ENCODE measurements at places on chromosomes 13 and 19. TPM values are rescaled to one million over a fixed set of nuclear protein-coding genes. Genes with fewer than 3 reads are reported as not detected.

- H3K27ac ChIP-seq = no peak overlapping the region
- peaks cover 2% of the 10 kb centered on the region for H3K27me3 ChIP-seq
- no peak overlapping the region for H3K4me3 ChIP-seq
- no peaks in the 10 kb centered on the region for H3K4me1 ChIP-seq
Measured at GRCh38 chr13:28555096-28555495, 60.2 kb upstream of the FLT1 start.

DNA sequence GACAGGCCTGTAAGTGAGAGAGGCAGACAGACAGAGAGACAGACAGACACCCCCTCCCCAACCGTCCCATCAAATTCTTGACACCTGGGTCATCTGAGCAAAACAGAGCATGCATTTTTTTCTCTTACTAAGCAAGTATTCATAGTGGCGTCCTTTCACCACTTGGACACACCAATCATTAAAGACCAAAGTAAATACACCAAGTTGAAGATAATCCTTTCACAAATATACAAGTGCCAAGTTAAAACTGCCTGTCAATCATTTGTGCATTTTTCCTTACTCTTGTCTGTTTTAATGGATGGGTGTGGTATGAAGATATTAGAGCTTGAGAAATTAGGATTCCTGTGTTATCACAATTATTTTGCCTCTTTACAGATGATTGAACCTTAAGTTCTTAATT, 337.3 kb downstream of the ATP8A2 start:
- DNase-seq = no peak
- no peaks in the 10 kb centered on the region for H3K36me3 ChIP-seq
- H3K4me3 ChIP-seq = no peak overlapping the region
- no peak overlapping the region for H3K27ac ChIP-seq
- no peaks in the 10 kb centered on the region for H3K4me1 ChIP-seq
- H3K27me3 ChIP-seq = peaks cover 3% of the 10 kb centered on the region

DNA sequence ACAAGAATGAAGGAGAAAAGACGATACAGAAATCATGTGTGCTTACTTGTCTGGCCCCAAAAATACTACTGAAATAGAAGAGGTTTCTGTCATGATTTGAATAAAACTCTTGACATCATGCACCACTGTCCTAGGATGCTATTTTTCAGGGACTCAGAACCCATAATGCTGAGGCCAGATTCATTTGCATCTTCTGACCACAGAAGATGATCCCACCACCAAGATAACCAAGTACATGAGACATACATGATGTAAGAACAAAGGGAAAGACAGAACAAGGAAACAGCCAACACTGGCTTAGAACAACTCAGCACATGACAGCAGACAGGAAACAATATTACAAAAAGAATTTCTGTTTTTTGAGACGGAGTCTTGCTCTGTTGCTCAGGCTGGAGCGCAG, 2.5 kb downstream of the ZNF552 start:
- H3K36me3 ChIP-seq = peaks cover 53% of the 10 kb centered on the region
- H3K27ac ChIP-seq = peak overlapping the region; percentile 65
- no peaks in the 10 kb centered on the region for H3K27me3 ChIP-seq
- no peak for DNase-seq
- H3K4me1 ChIP-seq = peaks cover 39% of the 10 kb centered on the region
- H3K4me3 ChIP-seq = no peak overlapping the region

Gene SRRM5
- total RNA-seq = 0.50 TPM

Gene ZNF418
- total RNA-seq = 7.2 TPM

Gene KLHL1
- not detected for total RNA-seq

Gene POGLUT2
- 6.8 TPM for total RNA-seq

Data from activated CD4-positive, alpha-beta T cell treated with anti-CD3 and anti-CD28 coated beads, Interleukin-2, amount 10 ng/mL, durations not matched to agents 7 days and 5 days (primary cell).